ENCODE measurements at places on chromosomes 2 and 18.
A peak's percentile ranks its signal among the peaks of the same experiment; 100 is the strongest.

- no peak for DNase-seq
These were observed 48.9 kb downstream of the COPS8 start for GRCh38 chr2:237134321-237135230.

DNA sequence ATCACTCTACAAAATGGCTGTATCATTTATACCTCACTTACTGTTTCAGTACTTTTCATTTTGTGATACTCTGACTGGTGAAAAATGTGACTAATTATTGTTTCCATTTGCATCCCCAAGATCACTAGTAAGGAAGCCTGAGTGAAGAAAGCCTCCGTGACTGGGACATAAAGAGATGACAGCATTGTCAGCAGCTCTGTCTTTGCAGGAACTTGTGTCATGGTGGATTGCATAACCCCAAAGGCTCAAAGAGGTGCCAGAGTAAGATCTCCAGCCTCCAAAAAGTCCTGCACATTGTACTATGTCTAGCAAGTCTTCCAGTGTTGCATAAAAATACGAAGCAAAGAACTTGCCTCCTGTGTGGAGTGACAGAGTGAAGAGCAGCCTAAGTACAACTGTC lies 187.5 kb upstream of the CRIM1 start:
- DNase-seq: no peak

- no peak for DNase-seq
These were observed 324.8 kb upstream of the HS6ST1 start for GRCh38 chr2:128643221-128644065.

GRCh38 chr2:189629531-189630453 lies 31.5 kb upstream of the ASNSD1 start:
- no peak for DNase-seq

DNA sequence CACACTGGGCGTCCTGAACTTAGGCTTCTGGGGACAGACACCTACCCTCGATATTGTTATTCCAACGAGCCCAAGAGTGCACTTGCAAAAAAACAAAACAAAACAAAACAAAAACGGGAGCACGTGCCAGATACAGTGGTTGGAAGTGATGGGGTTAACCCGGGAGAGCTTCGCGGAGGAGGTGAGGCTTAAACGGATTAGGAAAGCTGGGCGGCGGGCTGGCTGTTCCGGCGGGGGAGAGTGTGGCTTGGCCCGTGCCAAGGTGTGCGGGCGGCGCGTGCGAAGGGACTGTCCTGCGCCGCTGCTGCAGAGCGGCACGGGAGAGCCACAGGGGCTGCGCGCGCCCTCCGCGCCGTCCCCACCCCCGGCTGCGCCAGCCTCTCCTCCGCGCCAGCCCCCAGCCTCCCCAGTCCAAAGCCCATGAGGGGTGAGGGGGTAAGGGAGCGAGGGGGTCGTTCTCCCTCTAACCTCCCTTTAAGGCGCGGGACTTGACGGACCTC lies 1.5 kb upstream of the SLC30A3 start:
- DNase-seq: peak; percentile 28

DNA sequence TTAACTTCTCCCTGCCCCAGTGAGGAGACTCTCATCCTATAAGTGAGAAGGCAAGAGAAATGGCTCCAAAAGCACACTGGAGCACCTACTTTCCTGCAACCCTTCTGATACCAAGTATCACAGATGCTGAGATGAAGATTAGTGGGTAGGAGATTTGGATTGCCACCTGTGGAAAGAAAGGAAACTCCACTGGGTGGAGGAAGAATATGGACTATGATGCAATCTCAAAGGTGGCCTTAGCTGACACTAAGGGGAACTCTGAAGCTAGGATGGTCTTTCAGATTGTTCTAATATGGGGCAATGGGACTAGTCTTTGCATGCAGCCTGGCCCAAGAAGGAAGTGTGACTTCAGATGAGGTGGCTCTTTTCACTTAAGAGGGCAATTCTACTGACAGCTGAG lies 21.6 kb downstream of the PRKRA start:
- no peak for DNase-seq
